IMR-90 (cell line): ENCODE measurements at places on chromosomes 4 and X. TPM values are rescaled to one million over a fixed set of nuclear protein-coding genes. Genes with fewer than 3 reads are reported as not detected.

The RENBP gene
- 0.10 and 0.15 TPM in 2 replicates for polyA plus RNA-seq

The SRPX gene
- 67.6 and 81.5 TPM in 2 replicates for polyA plus RNA-seq

DNA sequence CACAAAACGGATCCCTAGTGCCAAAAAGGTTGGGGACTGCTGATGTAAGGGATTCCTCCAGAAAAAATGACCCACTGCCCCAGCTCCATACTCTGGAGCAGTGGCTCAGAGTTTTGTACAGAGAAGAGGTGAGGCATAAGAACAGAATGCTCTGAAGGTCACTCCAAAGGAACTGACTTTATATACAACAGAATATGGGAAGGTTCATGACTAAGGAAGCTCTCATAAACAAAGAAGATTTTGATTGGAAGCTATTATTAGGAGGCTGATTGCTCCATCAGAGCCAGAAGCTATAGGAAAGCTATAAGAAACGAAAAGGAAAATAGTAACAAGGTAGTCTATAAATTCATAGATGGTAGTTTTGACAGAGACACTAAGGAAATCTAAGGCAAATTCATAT lies 203.1 kb downstream of the SLC7A11 start:
- peak; percentile 94 for DNase-seq

DNA sequence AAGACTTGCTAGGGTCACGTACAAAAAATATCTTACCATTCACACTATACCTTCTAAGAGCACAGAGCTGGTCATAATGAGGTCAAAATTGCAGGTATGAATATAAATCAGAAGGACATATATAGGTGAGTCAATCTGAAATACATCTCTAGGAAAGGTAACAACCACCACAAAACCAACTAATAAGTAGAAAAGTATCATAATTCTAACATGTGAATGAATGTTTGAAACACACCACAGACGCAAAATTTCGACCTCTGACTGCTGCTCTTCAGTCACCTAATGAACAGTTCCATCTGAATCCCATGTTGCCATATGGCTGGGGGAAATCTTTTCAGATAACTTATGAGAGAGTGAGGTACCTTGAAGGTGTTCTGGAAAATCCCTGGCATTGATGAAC lies 22.1 kb downstream of the STAP1 start:
- DNase-seq, result no peak

The MSANTD1 gene
- polyA plus RNA-seq, result 0.07 and 0.09 TPM in 2 replicates

DNA sequence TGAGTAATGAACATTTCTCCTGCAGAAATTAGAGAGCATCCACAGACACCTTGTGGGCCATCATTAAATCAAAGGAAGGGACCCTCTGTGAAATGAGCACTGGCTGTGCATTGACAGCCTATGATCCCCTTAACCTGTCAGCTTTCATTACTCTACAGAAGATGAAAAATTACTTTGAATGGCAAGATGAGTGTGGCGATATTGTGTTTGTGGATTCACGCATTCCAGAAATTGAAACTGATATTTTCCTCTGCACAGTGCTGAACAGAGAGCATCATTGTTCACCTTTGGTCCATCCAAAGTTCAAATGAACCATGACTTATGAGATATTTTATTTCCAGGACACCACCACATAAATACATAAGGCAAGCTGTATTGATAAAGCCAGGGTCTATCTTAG lies 374.8 kb upstream of the ANXA10 start:
- no peak for DNase-seq

DNA sequence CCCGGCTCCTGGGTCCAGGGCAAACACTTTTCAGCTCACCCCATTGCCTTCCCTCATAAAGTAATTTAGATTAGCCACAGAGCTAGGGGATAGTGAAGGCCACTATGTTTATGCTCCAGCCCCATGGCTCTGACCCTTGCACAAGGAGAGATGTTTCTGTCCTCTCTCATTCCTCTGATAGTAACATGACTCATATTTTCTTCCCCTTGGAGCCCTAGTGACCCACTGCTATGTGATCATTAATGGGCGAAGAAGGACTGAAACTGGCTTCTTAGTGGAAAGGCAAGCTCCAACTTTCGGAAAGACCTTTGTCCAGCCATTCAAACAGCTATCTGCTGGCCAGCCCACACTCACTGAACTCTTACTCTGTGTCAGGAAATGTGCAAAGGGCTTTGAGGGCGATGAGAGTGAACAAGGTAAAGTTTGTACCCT lies 12.3 kb downstream of the CLDN2 start:
- peak; percentile 57 for DNase-seq

DNA sequence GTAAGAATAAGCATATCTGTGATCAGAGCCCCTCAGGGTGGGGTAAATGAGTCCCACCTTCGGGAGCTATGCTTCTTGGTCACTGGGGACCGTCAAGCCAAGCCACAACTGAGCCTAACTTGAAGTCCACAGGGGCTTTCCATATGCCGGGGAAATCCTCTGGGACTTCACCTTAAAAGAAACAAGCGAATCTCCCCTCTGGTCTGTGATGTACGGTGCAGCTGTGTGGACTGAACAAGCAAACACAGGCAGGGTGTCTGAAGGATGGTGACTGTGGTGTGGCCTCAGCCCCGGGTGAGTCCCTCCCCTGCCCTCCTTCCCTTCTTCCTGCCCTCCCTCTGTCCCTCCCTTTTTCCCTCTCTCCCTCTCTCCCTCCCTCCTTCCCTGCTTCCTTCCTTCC lies 29.7 kb upstream of the PPP2R2C start:
- DNase-seq, result no peak

DNA sequence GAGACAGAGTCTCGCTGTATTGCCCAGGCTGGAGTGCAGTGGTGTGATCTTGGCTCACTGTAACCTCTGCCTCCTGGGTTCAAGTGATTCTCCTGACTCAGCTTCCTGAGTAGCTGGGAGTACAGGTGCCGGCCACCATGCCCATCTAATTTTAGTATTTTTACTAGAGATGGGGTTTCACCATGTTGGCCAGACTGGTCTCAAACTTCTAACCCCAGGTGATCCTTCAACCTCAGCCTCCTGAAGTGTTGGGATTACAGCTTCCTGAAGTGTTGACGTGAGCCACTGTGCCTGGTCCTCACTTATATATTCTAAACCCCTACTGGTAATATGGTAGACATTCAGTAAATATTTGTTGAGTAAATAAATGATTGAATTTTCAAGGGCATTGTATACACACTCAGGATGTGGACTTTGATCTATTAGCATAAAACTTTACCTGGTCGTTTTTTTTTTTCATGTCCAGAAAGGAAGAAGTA lies 33.0 kb downstream of the MTHFD2L start:
- no peak for DNase-seq

The CLDN22 gene
- polyA plus RNA-seq, result not detected in 2 replicates

GRCh38 chr4:98630737-98631454 lies 27.5 kb downstream of the TSPAN5 start:
- peak; percentile 13 for DNase-seq

DNA sequence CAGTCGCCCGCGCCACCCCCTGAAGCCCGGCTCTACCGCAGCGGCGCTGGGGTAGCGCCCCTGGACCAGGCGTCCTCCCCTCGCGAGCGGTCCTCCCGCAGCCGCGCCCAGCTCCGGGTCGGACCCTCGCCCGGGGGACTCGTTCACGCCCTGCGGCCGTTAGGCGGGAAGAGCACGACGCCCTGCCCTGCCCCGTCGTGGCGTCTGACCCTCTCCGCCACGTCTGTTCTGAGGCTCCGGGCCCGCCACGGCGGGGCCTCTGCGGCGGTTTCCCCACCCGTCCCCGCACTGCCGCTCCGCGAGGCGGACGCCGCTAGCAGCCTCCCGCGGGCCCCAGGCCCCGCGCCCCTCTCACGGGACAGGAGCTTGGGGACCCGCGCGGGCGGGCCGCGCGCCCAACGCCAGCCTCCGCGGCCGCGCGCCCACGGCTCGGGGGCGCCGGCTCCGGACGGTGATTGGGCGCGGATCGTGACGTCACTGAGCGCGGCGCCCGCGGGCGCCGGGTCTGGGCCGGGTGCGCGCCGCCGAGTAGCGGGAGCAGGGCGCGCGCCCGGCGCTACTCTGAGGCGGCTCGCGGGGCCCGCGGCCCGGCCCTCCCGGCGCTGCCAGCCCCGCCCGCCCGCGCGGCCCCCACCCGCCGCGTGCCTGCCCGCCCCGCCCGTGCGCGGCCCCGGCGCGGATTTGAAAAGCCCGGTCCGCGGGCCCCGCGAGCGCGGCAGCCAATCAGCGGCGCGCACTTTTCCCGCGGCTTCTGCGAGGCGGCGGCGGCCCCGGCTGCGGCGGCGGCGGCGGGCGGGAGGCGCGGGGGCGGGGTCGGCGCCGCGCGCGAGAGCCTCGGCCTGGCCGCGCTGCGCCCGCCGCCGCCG lies at the start of gene NSD2:
NSD2 (plus strand) TSS at position 816 of the 866 bp plus-strand sequence. CDS start 29,262 bp downstream, outside the sequence.
- DNase-seq, result peak; percentile 87

GRCh38 chr4:158991534-158992155 lies 111.2 kb upstream of the RAPGEF2 start:
- no peak for DNase-seq

DNA sequence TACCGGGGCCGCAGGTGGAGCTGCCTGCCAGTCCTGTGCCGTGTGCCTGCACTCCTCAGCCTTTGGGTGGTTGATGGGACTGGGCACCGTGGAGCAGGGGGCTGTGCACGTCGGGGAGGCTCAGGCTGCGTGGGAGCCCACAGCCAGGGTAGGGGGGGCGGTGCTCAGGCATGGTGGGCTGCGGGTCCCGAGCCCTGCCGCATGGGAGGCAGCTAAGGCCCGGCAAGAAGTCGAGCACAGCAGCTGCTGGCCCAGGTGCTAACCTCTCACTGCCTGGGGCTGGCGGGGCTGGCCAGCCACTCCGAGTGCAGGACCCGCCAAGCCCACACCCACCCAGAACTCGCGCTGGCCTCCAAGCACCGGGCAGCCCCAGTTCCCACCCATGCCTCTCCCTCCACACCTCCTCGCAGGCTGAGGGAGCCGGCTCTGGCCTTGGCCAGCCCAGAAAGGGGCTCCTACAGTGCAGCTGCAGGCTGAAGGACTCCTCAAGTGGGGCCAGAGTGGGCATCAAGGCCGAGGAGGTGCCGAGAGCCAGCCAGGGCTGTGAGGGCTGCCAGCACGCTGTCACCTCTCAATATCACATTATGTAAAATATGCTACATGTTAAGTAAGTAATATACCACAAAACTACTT lies 104.1 kb downstream of the COX7B2 start:
- DNase-seq, result no peak

The SERTM2 gene
- 0.03 and 0.07 TPM in 2 replicates for polyA plus RNA-seq

GRCh38 chr4:143369552-143369951 lies 32.9 kb downstream of the GAB1 start:
- DNase-seq, result no peak

DNA sequence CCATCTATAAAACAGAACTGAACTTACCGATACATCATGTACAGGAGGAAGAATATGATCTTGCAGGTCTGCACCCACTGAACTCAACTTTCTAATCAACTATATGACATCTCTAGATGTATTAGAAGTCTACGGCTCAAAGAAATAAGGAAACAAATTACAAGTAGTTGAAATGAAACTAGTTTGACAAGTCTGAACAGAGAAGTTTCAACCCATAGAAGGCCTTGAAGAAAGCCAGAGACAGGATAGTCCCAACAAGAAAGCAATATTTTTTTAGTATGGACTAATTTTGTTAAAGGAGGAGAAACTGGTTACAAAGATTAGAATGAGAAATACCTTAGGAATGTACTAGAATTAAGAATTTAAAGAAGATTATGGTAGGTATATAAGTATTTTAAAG lies at the start of gene TMPRSS11A:
TMPRSS11A (minus strand) TSS at position 138 of the 400 bp plus-strand sequence; CDS start at position 38, 100 bp downstream.
- no peak for DNase-seq
